ENCODE measurements at places on chromosomes 6 and 20. TPM values are rescaled to one million over a fixed set of nuclear protein-coding genes. Genes with fewer than 3 reads are reported as not detected.

Gene C20orf144
- total RNA-seq, result not detected

Gene RTF2
- total RNA-seq, result 57.2 TPM

Gene KHDRBS2
- 5.2 TPM for total RNA-seq

Gene FOXA2
- not detected for total RNA-seq

Gene PPIL6
- 11.7 TPM for total RNA-seq

Gene HLA-DQA1
- 4.4 TPM for total RNA-seq

Gene SPTLC3
- total RNA-seq, result 14.4 TPM

Gene NKAPL
- total RNA-seq, result 1.6 TPM

Gene CLPSL2
- total RNA-seq, result not detected

Gene BEND3
- total RNA-seq, result 7.6 TPM

Gene SLC35B2
- 46.0 TPM for total RNA-seq

Gene HLA-DOA
- 11.0 TPM for total RNA-seq

Gene NMBR
- 0.29 TPM for total RNA-seq

Gene PAK1IP1
- total RNA-seq, result 8.4 TPM

Gene TDP2
- 38.9 TPM for total RNA-seq

Gene ETV7
- 0.29 TPM for total RNA-seq

Gene CLPSL1
- not detected for total RNA-seq

Gene GPX6
- total RNA-seq, result not detected

Gene CARMIL1
- 40.8 TPM for total RNA-seq

Data from metanephros (tissue), 2 donors.